ENCODE measurements at places on chromosomes 1 and 21.

GRCh38 chr1:182666706-182667105 is 17.7 kb downstream of the RGS8 start:
- no peak for DNase-seq

DNA sequence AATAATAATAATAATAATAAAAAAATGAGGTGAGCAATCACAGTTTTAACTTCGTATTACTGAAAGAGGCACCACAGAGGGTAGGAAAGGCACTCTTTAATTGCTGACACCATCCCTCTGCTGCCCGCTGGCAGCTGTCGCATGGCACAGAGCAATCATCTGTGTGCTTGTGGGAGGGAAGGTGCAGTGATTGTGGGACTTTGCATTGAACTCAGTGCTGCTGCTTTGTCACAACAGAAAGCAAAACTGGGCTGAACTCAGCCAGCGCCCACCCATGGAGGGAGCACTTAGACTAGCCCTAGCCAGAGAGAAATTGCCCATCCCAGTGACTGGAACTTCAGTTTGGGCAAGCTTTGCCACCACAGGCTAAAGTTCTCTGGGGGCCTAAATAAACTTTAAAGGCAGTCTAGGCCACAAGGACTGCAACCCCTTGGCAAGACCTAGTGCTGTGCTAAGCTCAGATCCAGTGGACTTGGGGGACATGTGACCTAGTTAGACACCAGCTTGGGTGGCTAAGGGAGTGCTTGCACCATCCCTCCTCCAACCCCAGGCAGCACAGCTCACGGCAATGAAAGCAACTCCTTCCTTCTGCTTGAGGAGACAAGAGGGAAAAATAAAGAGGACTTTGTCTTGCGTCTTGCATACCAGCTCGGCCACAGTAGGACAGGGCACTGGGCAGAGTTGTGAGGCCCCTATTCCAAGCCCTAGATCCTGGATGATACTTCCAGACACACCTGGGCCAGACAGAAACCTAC is 59.3 kb downstream of the WDR4 start:
- no peak for DNase-seq

DNA sequence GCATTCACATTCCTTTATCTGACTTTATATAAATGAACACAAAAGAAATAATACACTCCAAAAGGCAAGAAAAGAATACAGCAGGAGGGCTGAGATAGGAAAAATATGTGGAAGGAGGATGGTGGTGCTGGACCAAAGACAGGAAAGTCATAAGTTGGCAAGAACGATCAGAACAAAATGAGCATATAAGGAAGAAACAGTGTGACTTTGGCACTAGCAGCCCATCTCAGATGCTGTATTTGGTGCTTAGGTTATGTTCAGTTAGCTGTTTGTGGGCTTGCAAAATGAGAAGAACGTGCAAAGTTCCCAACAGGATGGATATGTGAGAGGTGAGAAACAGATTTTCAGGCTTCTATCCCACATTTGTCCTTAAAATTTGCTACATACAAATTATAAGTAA is 719.8 kb upstream of the ADGRL4 start:
- no peak for DNase-seq

- no peak for DNase-seq
Observed at GRCh38 chr1:218475275-218475674, 130.1 kb downstream of the TGFB2 start.

- peak; percentile 51 for DNase-seq
Observed at GRCh38 chr1:89085781-89086180, 20.8 kb upstream of the GBP1 start.

- no peak for DNase-seq
Observed at GRCh38 chr21:36783612-36784374, 84.9 kb downstream of the SIM2 start.

- DNase-seq, result no peak
Observed at GRCh38 chr1:207973898-207974568, 63.1 kb upstream of the CD34 start.

DNA sequence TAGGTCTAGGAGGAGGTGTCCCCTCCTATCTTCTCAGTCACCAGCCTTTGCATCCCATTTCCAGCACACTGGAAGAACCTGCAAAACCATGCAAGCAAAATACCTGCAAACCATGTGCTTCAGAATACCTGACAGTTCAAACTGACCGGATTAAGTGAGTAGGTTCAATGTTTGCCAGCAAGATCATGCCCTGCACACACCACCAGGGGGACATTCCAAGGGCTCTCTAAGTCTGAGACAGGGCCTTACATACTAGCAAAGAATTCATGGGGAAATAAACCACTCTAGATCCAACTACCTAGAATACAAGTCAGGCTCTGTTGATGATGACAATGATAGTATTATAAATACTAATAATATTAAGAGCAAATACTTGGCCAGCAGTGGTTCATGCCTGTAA is 27.6 kb downstream of the INPP5B start:
- no peak for DNase-seq

- no peak for DNase-seq
Observed at GRCh38 chr1:164602480-164603093, 43.6 kb downstream of the PBX1 start.

GRCh38 chr1:167776151-167776550 is 54.4 kb downstream of the MPZL1 start:
- no peak for DNase-seq

DNA sequence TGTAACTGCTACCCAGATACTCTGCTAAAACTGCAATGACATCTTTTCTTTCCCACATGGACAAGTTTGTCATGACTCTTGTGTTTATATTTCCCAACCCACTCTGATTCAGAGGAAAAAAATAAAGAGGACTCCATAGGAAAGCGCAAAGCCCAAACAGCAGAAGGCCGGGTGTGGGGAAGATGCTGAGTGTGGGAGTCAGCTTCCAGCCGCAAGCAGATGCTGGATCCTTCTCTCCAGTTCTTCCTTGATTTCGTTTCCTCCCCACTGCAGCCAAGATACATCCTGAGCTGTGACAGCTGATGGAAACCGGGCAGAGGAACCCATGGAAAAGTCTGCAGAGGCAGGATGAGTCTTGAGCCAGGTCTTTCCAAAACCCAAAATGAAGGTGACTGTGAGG is 498.2 kb downstream of the PLPP3 start:
- no peak for DNase-seq

- DNase-seq, result no peak
Observed at GRCh38 chr1:46168477-46168876, 6.4 kb upstream of the TSPAN1 start.

GRCh38 chr1:190908691-190909090 is 431.0 kb upstream of the BRINP3 start:
- no peak for DNase-seq

- DNase-seq, result no peak
Observed at GRCh38 chr1:167328816-167329483, 108.3 kb downstream of the POU2F1 start.

- DNase-seq, result no peak
Observed at GRCh38 chr1:18998016-18998724, 41.7 kb upstream of the IFFO2 start.

GRCh38 chr1:58434607-58435006 is 111.9 kb downstream of the OMA1 start:
- DNase-seq, result no peak

GRCh38 chr1:50950396-50950795 is 9.7 kb downstream of the FAF1 start:
- no peak for DNase-seq

GRCh38 chr1:234107416-234108021 is 203.0 kb downstream of the SLC35F3 start:
- DNase-seq, result no peak

DNA sequence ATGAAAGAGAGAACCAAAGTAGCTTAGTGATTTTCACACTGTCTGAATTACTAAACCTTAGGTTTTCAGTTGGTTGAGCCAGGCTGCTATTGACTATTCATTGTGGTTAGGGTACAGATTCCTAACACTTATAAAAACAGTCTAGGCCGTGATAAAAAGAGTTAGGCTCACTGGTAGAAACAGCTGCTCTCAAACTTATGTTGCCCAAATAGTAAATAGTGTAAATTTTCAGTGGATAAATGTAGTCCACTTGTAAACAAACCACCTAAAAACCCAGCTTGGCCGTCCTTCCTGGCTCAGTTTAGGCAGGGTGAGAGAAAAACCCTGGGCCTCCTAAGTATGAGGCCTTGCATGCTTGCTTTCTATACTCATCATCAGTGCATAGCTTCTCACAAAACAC is 34.9 kb downstream of the ARID1A start:
- no peak for DNase-seq

DNA sequence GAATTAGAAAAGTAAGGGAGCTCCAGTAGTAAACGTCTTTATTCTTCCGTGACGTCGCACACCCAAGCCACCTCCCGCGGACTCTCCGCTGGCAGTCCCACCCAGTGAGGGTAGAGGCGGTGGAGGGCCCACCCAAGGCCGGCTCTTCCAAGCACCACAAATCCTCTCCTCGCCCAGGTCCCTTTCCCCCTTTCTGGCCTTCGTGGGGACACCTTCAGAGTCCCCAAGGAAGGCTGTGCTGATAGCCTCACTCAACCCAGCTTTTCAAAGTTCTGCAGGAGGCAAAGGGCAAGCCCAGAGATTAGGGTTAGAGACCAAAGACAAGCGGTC is 349 bp upstream of the GPN2 start:
- no peak for DNase-seq

GRCh38 chr21:42097860-42098454 is 26.8 kb downstream of the UMODL1 start:
- DNase-seq, result no peak

GRCh38 chr1:232974971-232975370 is 24.6 kb downstream of the NTPCR start:
- DNase-seq, result no peak

GRCh38 chr21:46649356-46649755 is 13.9 kb downstream of the PRMT2 start:
- DNase-seq, result no peak

All from activated T-helper 2 cell treated with anti-CD3 and anti-CD28 coated beads, Interferon-gamma antibody, Interleukin-2, Interleukin-4, amounts not matched to agents 10 μg/mL and 5 μg/mL and 100 μg/mL, durations not matched to agents 14 hours and 24 hours and 36 hours (primary cell).